ENCODE measurements at places on chromosomes 13 and 19. TPM values are rescaled to one million over a fixed set of nuclear protein-coding genes. Genes with fewer than 3 reads are reported as not detected.

GRCh38 chr13:29918845-29919244, 68.4 kb upstream of the UBL3 start:
- H3K27me3 ChIP-seq = no peaks in the 10 kb centered on the region
- no peak overlapping the region for H3K27ac ChIP-seq
- H3K36me3 ChIP-seq = peaks cover 6% of the 10 kb centered on the region
- peaks cover 2% of the 10 kb centered on the region for H3K4me1 ChIP-seq

- peaks cover 8% of the 10 kb centered on the region for H3K27me3 ChIP-seq
- no peak overlapping the region for H3K4me3 ChIP-seq
- no peak for DNase-seq
- no peaks in the 10 kb centered on the region for H3K4me1 ChIP-seq
- H3K27ac ChIP-seq = no peak overlapping the region
These were observed 262.8 kb upstream of the RFC3 start for GRCh38 chr13:33554919-33555791.

The CCDC169 gene
- total RNA-seq = not detected

The RFPL4A gene
- not detected for total RNA-seq

The CPT1C gene
- 0.31 TPM for total RNA-seq

The ARHGAP45 gene
- 646 TPM for total RNA-seq

The KCNJ14 gene
- total RNA-seq = 2.5 TPM

Measured in T-helper 17 cell (primary cell).